CD4-positive, alpha-beta T cell treated with Interleukin-17A for 1 hour (primary cell): ENCODE measurements at places on chromosomes 7 and 10.

- peak; percentile 4 for DNase-seq
Measured at GRCh38 chr10:95440756-95441546, 120.2 kb downstream of the SORBS1 start.

DNA sequence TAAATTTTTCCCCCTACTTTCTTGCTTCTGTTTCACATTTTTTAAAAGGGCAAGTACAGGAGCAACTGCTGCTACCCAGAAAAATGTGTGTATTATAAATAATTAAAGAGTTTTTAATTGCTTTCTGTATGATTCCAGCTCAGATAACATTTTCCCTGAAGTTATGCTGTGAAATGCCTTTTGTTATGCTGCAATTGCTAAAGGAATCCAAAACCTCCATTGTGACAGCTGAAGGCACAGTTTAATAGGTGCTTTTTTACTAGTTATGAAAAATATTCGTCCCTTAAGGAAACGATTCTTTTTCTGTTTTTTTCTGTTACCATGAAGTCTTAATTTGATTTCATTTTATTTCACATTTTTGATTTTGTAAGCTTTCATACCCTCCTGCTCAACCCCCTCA is 83.2 kb downstream of the ZNRF2 start:
- no peak for DNase-seq

GRCh38 chr7:76129836-76130235 is 71.9 kb upstream of the SRRM3 start:
- no peak for DNase-seq

- DNase-seq = no peak
Measured at GRCh38 chr10:58971796-58972491, 204.5 kb upstream of the PHYHIPL start.

DNA sequence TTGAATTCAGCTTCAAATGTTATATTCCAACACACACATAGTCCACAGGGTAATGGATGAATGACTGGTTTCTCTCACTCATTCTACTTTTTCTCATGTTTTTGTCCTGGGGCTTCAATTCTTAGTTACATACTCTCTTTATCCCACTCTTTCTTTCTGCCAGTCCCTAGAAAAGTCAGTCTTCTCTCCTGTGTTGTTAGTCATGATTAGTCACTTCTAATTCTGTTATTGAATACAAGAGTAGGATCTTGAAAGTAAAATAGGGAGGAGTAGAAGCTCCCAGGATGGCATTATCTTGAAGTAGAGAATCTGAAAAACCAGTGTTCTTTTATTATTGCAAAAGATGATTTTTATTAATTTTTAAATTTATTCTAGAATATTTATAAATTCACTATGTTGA is 45.5 kb upstream of the CALCR start:
- no peak for DNase-seq

DNA sequence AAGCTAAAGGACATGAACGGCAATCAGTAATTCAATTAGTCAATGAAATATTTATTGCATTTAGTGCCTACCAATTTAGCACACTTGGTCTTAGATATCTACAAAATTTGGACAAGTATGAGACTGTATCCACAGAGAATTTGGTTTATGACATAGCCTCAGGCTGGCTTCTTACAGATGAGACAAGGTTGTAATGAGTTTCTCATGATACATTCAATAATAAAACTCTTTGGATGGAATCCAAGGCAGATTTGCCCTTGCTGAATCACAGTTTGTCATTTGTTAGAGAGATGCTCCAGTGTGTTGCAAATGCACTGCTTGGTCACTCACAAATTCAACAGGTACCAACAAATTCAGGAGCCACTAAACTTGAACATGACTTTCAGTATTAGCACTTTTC is 162.5 kb downstream of the GPR37 start:
- no peak for DNase-seq

- no peak for DNase-seq
Measured at GRCh38 chr7:151732834-151733592, 143.9 kb downstream of the PRKAG2 start.

DNA sequence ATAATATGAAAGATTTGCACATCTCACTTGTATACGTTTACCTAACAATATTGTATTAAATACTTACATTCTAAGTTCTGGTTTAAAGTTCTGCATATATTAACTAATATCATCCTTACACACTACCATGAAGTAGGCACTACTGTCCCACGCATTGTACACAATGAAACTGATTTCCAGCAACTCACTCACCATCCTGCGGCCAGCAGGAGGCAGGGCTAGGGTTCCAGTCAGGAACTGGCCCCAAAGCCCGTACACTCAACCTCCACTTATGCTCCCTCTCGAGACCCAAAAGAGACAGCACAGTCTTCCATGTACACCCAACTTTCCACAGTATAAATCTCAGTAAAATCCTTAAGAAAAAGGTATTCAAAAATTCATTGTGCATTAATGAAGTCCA is 41.4 kb downstream of the GRID1 start:
- no peak for DNase-seq

DNA sequence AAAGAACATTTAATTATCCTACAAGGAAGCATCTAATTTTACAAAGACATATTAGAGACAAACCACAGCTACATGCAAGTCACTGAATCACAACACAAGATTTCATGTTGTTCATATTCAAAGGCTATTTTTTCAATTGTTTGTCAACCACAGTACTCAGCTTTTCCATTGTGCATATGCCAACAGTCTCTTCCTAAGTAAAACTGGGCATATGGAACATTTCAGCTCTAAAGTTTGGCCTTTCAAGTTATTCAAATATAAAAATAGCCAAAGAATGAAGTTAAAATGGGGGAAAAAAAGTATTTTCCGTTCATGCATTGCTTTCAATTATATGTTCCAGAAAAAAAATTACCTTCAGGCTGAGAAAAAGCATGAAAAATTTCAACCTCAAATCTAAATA is 537.9 kb downstream of the PLXDC2 start:
- DNase-seq = no peak

DNA sequence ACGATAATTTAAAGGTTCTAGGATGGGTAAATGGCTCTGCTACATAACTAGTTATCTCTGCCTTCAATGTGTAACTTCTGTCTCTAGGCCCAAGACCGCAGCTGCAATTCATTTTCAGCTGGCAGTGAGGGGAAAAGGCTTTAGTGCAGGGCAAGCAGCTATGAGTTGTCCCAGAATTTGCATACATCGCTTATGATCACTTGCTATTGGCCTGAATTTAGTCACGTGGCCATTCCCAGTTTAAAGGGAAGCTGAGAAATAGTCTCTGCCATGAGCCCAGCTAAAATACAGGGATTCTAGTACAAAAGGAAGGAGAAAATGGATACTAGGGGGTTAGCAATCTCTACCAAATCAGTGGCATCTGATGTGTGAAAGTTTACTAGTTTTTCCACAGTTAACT is 145.8 kb upstream of the IMMP2L start:
- DNase-seq = no peak

DNA sequence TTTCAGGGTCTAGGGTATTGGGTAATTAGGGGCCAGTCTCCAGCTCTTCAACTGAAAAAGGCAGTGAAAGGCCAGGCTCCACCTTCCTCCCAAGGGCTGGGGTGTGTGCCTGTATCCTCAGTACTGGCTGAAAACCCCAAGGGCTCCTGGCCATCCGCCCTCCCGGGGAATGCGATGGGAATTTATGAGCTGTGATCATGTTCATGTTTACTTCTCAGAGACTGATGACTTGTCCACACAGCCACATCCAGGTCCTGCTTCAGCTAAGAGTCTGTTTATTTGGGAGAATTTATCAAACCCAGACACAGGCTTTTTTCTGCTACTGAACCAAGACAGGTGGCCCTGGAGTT is 91.7 kb downstream of the CCDC3 start:
- no peak for DNase-seq

DNA sequence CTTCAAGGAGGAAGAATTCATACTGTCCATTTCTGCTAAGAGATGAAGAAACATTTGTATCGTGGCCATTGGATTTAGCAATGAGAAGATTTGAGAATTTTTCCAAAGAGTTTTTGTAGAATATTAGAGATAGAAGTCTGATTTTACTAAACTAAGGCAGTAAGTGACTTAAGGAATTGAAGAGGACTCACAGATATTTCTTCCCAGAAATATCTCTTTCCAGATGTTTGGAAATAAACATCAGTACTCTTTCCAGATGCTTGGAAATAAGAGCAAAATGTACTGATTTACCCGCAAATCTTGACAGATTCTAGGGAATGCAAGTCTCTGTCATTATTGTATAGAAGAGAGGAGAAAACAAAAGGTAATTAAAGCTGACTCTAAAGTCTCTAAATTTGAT is 91.3 kb downstream of the IMMP2L start:
- DNase-seq = no peak

DNA sequence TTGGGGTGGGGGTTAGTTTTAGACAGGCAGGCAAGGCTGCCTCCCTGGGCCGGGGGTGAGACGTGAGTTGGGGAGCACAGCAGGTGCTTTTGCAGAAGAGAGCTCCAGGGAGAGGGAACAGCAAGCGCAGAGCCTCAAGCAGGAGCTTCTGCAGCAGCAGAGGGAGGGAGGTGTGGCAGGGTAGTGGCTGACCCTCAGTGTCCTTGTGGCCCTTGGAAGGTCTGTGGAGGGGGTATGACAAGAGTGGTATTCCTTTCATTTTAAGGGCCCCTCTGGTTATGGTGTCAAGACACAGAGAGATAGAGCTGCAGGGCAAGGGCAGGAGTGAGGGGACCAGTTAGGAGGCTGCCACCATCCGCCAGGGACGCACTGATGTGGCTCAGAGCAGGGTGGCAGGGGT is 138.9 kb downstream of the EBF3 start:
- no peak for DNase-seq

GRCh38 chr10:77604063-77604462 is 33.5 kb downstream of the KCNMA1 start:
- DNase-seq = no peak

DNA sequence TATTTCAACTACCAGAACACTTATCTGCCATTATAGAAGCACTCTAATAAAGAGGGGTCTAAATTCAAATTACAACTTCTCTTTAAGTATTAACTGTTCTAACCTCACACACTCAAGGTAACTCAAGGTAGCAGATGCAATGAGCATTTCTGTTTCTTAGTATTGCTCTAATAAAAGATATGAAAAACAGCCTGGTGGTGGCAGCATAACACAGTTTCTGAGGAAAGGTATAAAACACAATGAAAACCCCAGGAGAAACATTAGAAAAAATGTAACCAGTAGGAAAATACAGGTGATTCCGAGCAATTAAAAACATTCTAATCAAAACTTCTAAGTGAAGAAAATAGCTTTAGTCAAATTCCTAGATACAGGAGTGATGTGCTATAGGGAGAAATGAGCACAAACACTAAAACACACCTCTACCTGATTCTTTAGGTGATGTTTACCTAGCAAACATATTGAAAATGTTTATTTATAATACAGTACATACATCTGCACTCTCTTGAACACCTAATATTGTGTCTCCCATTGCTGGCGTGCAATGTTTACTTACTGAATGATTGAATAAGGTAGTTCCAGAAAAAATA is 3.5 kb downstream of the MKRN1 start:
- DNase-seq = peak; percentile 76

GRCh38 chr7:142130267-142130666 is 18.7 kb downstream of the MGAM2 start:
- DNase-seq = no peak
